Fibroblast of skin of right biceps (primary cell): ENCODE measurements at places on chromosomes 13 and 19.

- peak; percentile 17 for DNase-seq
Observed at GRCh38 chr13:27309967-27310598, 39.5 kb downstream of the RASL11A start.

- peak; percentile 12 for DNase-seq
Observed at GRCh38 chr13:36822785-36823184, 3.8 kb downstream of the RFXAP start.

DNA sequence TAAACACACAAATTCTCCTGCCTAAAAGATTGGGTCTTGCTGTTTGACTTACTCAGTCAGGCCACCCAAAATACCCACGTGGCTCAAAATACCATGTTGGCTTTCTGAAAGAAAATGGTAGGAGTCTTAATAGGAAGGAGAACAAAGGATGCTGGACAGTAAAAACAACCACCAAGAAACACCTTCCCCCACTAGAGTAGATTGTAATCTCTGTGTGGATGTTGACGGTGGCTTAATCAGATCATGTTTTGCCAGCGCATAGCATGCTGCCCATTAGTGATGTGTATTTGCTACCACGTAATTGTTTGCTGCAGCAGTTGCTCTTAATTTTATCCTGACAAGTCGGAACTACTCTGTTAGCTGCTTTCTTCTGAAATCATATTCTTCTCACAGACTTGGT lies 1229.3 kb upstream of the SLC10A2 start:
- no peak for DNase-seq

DNA sequence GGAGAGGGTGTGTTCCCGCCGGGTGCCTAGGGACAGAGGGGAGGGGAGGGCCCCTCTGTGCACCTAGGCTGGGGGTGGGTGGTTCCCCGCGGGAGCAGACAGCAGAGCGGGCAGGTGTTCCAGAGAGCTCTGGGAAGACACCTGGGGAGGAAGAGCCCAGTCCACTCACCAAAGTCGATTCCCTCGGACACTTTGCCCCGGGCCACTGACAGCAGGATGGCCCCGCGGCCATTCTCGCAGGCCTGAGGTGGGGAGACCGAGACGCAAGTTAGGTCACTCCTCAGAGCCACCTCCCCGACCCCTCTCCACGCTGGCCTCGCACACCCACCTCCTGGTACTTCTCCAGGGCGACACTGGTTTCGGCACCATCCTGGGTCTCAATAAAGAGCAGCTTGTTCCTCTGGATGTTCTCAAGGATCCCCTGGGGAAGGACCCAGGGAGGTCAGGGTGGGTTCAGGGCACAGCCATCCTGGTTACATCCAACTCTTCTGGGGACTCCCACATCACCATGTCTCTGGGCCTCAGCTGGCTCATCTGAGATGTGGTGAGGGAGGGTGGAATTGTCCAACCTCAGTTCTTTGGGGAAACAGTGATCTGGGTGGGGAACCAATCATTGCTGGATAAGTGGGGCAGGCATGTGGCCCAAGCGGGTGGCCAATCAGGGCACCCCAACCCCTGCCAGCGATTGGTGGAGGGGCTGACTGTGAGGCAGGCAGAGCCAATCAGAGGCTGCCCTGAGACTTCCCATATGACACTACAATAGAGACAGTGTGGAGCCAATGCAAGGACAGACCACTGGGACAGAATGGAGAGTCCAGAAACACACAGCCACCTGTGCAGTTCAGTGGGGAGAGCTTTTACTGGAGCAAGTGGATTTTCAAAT lies 12.6 kb downstream of the KLC3 start:
- no peak for DNase-seq

GRCh38 chr13:92407858-92408257 lies 818.7 kb upstream of the GPC6 start:
- no peak for DNase-seq

- DNase-seq: peak; percentile 77
Observed at GRCh38 chr13:40271931-40272775, 394.3 kb downstream of the FOXO1 start.

DNA sequence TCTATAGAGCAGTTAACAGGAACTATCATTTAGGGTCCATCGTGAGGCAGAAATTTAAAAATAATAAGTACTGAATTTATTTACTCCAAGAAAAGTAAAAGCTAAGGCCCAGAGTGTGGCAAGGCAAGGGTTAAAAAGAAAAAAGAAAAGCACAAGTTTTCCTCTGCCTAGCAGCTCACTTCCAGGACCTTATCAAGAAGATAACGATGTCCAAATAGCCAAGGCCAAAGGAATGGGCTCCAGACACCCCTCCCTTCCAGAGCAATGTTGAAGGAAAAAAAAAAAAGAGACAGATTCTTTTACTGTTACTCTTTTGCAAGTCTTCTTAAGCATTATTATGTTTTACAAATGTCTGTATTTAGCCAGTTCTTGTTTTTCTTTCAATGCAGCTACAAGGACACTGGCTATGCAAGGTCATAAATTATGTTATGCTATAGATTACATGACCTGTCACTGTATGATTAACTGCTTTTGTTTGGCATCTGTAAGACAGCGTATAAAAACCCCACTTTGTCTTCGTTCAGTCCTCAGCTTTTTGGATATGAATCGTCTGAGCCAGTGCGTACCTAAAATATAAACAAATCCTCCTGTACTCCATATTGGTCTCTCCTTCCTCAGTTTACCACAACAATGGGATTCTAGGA lies 2.9 kb upstream of the ZNF700 start:
- DNase-seq: no peak
